Activated CD4-positive, alpha-beta T cell treated with anti-CD3 and anti-CD28 coated beads for 48 hours (primary cell): ENCODE measurements at places on chromosomes 1 and 21.
A peak's percentile ranks its signal among the peaks of the same experiment; 100 is the strongest.

GRCh38 chr1:102977292-102977691 is 131.0 kb downstream of the COL11A1 start:
- DNase-seq = no peak

DNA sequence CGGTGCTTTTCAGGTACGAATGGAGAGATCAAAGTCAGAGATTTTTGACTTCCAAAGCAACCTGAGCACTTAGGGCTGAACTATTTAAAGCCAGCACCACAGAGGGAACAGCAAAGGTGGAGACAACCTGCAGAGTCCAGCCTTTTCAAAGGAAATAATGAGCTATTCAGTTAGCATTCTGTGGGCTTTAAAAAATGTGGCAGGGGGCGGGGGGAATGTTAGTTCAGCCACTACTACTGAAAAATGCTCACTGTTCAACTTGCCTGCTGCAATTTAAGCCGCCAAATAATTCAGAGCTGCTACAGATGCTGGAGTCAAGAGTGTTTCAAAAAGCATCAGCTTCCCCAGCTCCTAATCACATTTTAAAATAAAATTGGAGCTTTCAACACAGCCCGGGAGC is 473.3 kb upstream of the PLXNA2 start:
- DNase-seq = no peak

DNA sequence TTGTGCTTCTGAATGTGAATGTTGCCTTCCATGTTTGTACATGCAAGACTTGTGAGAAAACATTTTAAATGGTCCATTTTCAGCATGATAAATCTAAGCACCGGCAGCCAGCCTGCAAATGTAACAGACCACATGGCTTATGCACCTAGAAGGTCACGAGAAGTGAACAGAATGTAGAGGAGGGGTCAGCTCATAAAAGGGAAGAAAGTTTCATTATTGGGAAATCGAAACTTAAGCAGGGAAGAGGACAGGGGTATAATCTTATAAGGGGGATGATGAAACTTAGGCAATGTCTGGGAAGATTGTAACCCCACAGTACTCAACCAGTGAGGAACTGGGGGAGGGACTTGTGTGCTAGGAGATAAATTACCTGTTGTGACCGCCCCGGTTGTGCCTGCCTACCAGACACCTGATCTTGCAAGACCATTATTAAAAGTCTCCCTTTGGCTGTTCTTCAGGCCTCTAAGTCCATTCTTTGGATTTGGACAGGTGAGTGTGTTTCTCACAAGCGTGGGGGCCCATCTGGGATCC is 37.7 kb upstream of the VN1R5 start:
- no peak for DNase-seq

- no peak for DNase-seq
Observed at GRCh38 chr1:61247051-61247825, 164.9 kb downstream of the NFIA start.

DNA sequence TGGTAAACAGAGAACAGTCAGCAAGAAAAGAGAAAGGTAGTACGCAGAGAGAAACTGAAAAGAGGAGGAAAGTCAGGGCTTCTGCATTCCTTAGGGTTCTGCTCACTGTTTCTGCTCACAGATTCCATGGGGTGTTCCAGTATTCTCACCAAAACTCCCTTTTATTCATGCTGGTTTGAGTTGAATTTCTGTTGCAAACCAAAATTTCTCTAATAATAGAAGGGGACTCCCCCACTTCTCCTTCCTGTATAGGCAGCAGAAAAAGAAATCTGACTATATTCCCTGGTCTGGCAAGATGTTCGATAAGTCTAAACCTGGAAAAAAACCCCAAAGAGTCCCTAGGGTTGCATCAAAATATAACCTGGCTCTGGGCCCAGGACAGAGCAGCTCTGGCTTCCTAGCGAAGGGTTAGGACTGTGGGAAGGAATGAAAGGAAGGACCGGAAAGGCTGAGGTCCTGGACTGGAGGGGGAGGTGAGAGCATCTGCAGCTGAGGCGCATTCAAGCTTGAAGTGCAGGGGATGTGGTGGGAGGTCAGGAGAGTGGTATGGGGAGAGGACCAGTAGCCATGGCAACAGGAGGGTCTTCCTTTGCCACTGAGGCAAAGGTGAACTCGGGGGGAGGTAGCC is 18.8 kb upstream of the RGS16 start:
- DNase-seq = no peak

- no peak for DNase-seq
Observed at GRCh38 chr1:95431235-95431634, 197.2 kb downstream of the RWDD3 start.

- no peak for DNase-seq
Observed at GRCh38 chr1:201861448-201861847, 27.2 kb upstream of the SHISA4 start.

GRCh38 chr21:42607102-42607501 is 46.3 kb upstream of the PDE9A start:
- DNase-seq = no peak

DNA sequence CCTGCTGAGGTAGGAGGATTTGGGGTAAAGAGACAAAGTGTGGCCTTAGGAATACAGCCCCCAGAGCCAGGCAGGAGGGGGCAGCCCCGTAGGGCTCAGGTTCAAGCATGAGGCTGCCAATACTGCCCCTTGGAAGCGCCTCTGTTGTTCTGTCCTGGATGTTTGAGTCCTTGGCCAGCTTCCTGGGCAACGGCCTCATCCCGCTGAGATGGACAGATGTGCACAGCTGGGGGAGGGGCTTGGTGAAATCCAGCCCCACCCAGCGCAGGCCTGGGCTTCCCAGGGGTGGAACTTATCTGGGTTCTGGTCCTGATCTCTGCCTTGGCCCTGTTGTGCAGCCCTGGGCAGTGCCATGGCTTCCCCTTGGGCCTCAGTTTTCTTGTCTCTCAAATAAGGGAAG is 34.8 kb upstream of the MAN1C1 start:
- no peak for DNase-seq

- no peak for DNase-seq
Observed at GRCh38 chr1:201356236-201356635, 21.2 kb downstream of the TNNT2 start.

GRCh38 chr1:183222909-183223308 is 36.8 kb downstream of the LAMC2 start:
- no peak for DNase-seq

- DNase-seq = no peak
Observed at GRCh38 chr1:26067432-26067911, at the start of gene TRIM63. TSS of gene TRIM63 (minus strand) at chr1:26067630. CDS start at chr1:26067494, 136 bp downstream.

GRCh38 chr1:119253366-119253765 is 112.9 kb upstream of the WARS2 start:
- no peak for DNase-seq

DNA sequence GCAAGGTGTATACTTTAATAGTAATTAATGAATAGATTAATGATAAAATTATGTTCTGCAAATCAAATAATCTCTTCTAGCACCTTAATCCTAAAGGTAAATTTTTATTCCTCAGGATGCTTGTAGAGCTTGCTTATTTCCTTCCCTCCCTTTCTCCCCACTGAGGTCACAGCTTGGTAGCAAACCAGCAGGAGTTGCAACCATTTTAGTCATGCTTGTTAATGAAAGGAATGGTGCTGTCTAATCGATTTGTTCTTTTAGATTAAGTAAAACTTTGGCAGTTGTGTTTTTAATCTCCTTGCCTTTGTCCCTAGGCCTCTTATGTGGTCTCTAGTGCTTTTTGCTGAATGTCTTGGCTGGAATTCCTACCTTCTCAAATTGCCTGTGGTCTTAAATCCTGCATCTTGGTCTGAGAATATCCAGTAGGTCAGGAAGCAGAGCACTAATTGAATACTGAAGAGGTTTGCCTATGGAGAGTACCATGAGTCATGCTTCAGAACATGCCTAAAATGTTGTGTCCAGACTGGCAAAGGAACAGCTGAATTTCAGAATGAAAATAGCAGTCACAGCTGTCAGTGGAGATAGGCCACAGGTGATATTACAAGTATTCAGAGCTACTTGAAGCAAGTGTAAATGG is 36.3 kb upstream of the RWDD3 start:
- no peak for DNase-seq

DNA sequence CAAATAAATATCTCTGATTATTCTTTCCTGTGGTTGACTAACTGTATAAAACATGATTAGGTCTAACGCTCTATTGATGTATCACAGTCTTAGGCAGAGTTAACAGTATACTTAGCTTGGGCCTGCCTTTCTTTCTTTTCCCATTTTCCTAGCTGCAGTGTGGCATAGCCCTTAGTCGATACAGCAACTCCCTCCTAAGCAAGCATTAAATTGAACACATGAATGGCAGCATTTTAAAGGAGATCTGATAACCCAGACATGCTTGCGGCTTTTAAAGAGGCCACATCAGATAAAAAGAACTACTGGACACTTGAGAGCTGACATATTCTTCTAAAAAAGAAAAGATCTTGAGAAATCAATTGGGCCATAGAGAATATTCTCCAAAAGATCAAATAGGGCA is 312.0 kb upstream of the TMPRSS15 start:
- no peak for DNase-seq

- DNase-seq = no peak
Observed at GRCh38 chr1:30264672-30265025, 458.7 kb downstream of the MATN1 start.

DNA sequence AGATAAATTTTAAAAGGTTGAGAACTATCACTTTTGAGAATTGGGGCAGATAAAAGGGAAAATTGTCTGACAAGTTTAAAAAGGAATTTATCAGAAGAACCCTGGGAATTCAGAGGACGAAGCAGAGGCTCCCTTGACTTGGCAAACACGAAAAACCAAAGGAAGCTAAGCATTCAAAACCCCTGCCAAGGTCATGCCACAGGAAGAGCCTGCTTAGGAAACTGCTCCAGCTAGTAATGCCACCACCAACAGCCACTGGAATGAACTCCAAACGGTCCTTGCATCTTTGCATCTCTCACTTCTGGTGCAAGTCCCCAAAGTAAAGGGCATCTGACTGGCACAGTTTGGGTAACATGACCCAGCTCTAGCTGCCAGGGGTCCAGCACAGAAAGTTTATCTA is 7.2 kb downstream of the GPBP1L1 start:
- no peak for DNase-seq

DNA sequence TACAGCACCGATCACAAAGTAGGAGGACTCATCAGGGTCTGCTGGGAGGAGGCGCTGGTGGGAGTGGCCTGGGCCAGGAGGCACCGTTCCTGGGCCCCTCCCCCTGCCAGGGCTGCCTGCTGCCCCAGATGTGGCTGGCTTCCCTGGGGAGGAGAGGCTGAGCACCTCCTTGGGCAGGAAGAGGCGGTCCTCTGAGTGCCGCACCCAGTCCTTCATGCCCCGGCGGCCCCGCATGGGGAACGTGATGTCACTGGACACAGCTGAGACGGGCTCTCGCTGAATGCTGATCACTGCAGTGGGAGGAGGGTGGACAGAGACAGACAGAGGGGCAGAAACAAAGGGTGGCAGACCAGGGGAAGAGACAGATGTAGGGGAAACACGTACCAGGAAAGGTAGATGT is 24.8 kb downstream of the ADGRB2 start:
- peak; percentile 64 for DNase-seq

DNA sequence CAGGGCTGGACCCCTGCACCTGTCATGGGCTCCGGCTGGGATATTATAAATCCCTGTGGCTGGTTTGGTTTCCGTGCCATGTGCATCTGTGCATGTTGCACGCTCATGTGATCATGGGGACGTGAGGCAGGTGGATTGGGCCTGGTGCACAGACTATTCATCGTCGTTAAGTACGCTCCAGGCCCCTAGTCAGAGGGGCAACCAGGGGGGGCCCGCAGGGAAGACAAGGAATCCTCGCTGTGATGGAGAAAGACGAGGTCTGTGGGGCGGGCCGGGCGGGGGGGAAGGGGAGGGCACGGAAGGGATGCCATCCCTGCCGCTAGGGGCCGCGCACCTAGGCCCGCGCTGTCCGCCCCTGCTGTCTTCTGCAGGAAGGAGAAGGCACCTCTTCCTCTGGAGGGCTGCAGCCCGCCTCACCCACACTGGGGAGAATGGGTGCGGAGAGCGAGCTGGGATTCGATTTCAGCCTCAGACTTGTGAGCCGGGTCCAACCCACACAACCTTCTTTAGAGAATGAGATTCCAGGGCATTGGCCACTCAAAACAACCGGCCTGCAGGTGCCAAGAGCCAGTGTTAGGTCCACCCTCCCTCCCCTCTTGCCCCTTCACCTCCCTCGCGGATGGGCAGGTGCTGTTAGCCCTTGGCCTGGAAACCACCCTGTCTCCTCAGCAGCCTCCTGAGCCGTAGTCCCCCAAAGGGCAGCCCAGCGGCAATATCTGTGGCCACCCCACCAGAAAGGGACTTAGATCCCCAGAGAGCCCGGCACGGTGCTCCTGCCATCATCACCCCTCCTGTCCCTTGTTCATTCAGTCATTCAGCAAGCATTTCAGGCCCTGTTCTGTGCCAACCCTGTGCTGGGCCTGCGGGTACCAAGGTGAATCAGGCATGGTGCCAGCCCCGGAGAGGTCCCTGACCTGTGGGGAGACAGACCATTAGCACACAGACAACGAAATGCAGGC is 950 bp upstream of the LRP8 start:
- DNase-seq = peak; percentile 37

DNA sequence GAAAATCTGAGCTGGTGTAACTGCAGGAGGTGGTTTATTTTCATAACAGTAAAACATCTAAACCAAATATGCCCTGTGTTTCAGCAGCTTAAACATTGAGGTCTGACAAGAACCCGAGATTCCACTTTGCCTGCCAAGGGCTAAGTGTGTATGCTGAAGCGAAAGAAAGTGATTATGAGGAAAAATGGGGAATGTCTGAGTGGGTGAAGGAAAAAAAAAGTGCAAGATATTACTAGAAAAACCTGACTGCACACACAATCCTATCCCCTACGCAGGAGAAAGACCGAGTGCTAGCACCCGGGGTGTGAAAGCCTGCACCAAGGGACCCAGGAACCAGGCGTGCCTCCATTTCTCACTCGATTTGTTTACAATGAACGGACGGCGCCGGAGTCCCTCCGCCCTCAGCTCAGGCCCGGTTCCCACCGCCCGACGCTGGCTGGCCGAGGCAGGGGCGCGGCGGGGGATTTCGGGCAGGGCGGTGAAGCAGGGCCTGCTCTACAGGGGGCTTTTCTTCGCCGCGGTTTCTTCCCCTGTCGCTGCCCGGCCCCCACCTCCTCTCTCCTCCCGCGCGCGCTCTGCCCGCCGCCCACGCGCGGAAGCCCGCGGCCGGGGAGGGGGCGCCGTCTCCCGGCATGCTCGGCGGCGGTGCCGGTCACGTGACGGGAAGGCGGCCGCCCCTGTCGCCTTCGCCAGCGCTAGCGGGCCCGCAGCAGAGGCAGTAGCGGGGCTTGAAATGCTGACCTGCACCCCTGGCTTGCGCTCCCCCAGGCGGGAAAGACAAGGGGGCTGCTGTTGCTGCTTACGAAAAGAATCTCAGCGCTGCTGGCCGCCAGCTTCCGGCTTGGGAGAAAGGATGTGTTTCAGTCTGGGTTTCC is 35.9 kb downstream of the ITPKB start:
- DNase-seq = peak; percentile 83

DNA sequence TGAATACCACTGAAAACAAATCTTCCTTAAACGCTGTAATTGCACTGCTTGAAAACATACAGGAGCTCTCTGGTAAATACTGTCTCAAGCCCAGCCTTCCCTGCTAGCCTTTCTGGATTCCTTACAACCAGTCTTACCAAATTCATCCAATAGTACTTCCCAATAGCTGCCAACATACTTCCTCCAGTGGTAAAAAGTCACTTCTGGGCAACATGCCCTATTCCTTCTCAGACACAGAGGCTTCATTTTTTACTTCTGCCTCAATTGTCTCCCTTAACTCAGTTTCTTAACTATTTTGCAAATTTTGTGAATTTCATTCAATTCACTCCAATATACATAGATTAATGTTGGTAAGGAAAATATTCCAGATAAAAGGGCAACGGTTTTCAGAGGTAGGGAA is 166.3 kb downstream of the TBX15 start:
- no peak for DNase-seq

GRCh38 chr1:111618961-111619634 is 491 bp upstream of the RAP1A start:
- DNase-seq = no peak
